Activated naive CD4-positive, alpha-beta T cell treated with anti-CD3 and anti-CD28 coated beads for 36 hours (primary cell): ENCODE measurements at places on chromosomes 2 and 18. TPM values are rescaled to one million over a fixed set of nuclear protein-coding genes. Genes with fewer than 3 reads are reported as not detected.

ANKRD30B gene
- not detected for total RNA-seq

DNA sequence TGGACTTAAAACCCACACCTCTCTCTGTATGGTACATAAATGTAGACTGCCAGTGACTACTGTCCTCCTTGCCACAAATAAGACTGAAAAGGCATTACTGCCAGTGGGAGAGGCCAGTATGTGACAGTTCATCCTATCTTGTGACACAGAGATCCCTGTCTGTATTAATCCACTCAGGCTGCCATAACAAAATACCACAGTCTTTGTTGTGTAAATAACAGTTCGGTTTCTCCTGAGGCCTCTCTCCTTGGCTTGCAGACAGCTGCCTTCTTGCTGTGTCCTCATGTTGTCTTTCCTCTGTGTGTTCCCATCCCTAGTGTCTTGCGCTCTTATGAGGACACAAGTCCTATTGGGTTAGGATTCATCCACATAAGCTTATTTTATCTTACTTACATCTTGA lies 46.4 kb upstream of the IL1RL1 start:
- DNase-seq: no peak

DNA sequence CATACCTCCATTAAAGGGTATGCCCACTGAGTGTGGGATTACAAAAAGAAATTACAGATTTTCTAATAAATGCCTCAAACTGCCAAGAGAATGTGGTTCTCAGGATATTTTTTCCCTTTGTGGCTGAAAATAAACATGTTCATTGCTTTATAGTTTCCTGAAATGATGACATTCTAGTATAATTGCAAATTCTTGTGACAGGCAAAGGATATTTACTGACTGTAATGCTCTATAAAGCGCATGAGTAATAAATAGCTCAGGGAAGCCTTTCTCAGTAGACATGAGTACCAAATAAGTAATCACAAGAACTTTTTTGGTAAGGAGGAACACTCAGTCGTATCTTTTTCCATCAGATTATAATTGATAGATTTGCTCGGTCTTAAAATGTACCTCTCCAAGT lies 72.3 kb downstream of the FTCDNL1 start:
- no peak for DNase-seq

HOXD1 gene
- not detected for total RNA-seq

- DNase-seq: no peak
These were observed 21.2 kb downstream of the RTP5 start for GRCh38 chr2:241890524-241891235.

RBMS1 gene
- total RNA-seq: 29.1 TPM

B3GNT7 gene
- not detected for total RNA-seq

RAD51AP2 gene
- total RNA-seq: not detected

DNA sequence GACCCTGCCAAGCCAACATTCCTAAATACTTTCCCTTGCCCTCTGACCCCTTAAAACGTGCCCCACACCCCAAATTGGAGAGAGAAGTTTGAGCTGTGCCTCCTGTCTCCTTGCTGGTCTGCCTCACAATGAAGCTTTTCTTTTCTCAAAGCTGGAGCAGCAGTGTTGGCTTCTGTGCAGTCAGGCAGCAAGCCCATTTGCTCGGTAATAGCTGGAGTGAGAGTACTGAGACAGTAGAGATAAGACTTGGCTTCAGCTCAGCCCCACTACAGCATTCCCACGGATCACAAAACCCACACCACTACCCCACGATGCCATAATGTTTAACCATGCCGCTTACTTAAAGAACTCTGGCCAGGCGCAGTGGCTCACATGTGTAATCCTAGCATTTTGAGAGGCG lies 73.0 kb downstream of the NCAPH start:
- DNase-seq: no peak

MRPS5 gene
- 96.0 TPM for total RNA-seq

NTSR2 gene
- not detected for total RNA-seq

GRCh38 chr2:85396531-85397470 lies 13.4 kb downstream of the CAPG start:
- no peak for DNase-seq

- DNase-seq: no peak
These were observed 14.1 kb upstream of the OTOS start for GRCh38 chr2:240154606-240155005.

GRCh38 chr2:238113611-238114010 lies 13.5 kb downstream of the ESPNL start:
- DNase-seq: no peak

GRCh38 chr2:196849895-196850294 lies 40.7 kb upstream of the C2orf66 start:
- no peak for DNase-seq

RNF149 gene
- 27.1 TPM for total RNA-seq

GRCh38 chr2:55111570-55112228 lies 61.4 kb upstream of the RTN4 start:
- no peak for DNase-seq

DNA sequence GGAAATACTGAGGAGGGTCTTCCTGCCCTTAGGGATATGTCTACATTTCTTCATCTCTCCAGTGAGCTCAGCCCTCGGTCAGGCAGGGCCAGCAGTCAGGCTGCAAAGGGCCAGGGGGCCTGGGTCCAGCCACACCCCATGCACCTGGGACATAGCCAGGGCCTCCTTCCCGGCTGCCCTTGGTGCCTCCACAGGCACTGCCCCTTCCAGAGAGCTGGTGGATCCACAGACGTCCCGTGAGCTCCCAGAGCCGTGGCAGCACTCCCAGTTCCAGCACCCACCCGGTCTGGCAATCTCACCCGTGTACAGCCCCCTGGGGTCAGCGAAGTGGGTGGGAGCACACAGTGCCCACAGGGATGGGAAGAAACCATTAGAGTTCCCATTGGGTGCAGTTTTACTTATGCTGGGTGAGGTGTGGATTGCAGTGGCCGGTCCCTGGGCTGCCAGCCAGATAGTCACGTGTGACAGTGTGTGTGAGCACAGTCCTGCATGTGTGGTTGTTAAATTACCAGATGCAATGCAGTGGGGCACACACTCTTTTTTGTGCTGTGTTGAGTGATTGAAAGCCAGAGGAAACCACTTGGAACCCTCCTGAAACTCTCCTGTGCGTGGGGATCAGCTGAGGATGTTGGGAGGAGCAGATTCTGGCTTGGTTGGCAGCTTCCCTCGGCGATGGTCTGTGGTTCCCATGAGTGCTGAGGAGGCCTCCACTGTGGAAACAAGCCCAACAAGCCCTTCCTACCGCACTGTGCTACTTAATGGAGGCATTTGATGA lies 131.0 kb downstream of the SNTG2 start:
- DNase-seq: no peak

DNA sequence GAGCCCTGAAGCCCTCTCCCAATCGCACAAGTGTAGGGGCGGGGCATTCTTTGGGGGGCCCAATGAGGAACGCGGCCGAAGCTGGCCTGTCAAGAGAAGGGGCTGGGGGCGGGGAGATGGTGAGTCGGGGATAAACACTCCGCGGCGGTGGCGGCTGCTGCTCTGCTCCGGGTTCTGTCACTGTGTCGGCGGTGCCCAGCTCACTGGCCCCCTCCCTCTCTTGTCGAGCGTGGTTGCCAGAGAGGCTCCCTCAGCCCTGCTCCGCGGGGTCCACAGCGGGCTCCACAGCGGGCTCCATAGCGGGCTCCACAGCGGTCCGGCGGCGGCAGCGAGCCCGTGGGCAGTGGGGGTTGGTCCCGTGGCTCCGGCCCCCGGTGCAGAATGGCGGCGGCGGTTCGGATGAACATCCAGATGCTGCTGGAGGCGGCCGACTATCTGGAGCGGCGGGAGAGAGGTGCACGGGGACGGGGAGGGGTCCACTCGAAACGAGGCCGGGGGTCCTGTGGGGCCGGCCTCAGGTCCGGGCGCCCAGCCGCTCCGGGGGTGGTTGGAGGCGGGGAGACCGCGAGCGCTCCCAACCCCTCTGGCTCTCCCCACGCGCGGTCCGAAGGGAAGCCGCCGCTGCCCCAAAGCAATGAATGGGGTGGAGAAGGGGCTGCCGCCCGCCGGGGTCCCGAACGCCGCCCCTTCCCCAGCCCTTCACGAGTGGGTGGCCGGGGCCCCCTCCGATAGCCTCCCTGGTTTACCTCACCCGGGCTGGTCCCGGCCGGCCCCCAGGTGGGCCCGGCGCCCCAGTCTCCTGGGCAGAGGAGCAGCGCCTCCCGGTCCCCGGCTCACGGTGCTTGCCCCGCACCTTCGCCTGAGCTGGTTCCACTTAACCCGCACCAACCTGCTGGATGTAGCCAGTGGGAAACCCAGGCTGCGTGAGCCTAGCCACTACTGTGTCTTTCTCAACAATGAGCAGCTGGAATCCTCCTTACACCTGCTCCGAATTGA lies at the start of gene MXD1:
MXD1 (plus strand) TSS at position 160 of the 996 bp plus-strand sequence; CDS start at position 382, 222 bp downstream.
- DNase-seq: peak; percentile 34

SIX2 gene
- not detected for total RNA-seq

- no peak for DNase-seq
These were observed 55.1 kb downstream of the RAB31 start for GRCh38 chr18:9763157-9763556.

AKAIN1 gene
- total RNA-seq: not detected

- peak; percentile 78 for DNase-seq
These were observed 121.1 kb downstream of the ACOXL start for GRCh38 chr2:110853516-110853915.

RAB27B gene
- 0.52 TPM for total RNA-seq

GRCh38 chr2:63849381-63850203 lies 7.9 kb downstream of the UGP2 start:
- no peak for DNase-seq

- DNase-seq: peak; percentile 56
These were observed 117.6 kb downstream of the CAMKMT start for GRCh38 chr2:44479127-44479887.

OXER1 gene
- not detected for total RNA-seq

DNA sequence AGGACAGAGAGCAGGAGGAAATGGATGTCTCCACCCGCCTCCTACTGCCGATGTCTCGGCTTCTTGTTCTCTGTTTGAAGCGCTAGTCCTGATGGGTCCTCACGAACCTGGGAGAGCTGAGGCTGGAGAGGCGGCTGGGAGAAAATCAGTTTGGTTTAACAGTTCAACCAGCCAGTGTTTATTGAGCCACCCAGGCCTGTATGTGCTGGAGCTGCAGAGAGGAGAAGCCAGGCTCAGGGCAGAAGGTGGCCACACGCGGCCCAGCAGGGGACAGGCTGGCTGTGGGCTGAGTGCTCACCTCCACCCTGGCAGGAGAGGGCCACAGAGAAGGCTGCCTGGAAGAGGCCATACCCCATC lies 202.1 kb downstream of the CYP26B1 start:
- no peak for DNase-seq

LYPD6 gene
- total RNA-seq: not detected

LAMA1 gene
- not detected for total RNA-seq

- DNase-seq: no peak
These were observed 13.5 kb downstream of the SIX3 start for GRCh38 chr2:44954889-44955592.

GRCh38 chr2:26144953-26145680 lies 27.8 kb upstream of the GAREM2 start:
- DNase-seq: peak; percentile 82

GRCh38 chr2:229230911-229231310 lies 40.2 kb downstream of the PID1 start:
- DNase-seq: no peak

LHCGR gene
- total RNA-seq: not detected

GRCh38 chr18:77520767-77521166 lies 271.1 kb downstream of the GALR1 start:
- DNase-seq: no peak

DNA sequence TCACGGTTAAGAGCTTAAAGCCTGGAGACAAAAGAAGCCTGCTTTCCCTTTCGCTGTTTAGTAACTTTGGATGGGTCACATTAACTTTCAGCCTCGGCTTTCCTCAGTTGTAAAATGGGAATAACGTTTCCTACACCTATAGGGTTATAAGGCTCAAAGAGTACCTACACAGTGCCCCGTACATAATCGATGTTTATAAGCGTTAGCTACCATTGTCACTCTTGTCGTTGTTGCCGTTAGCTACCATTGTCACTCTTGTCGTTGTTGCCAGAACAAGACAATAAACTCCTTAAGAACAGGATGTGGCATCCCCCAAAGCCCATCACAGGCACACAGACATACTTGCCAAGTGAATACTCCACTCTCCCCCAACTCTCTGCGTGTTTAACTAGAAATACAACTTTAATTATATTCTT lies 901 bp upstream of the MFSD6 start:
- peak; percentile 56 for DNase-seq

SGPP2 gene
- 7.0 TPM for total RNA-seq

DNA sequence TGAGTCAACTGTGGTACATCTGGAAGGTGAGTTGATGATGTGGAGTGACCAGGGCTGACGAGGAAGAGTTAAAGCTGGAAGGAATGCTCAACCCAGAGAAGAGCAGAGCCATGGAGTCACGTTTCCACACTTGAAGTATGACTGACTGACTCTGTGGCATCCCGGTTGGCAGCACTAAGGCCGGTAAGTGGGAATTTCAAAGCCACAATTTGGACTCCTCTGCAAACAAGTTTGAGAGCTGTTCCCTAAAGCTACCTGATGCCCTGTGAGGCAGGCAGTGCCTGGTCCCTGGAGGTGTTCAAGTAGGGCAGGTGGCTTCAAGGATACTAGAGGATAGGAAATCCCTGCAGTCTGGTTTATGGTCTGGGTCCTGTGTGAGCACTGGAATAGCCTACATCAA lies 69.3 kb upstream of the ITGB6 start:
- DNase-seq: no peak
